Activated CD8-positive, alpha-beta memory T cell treated with anti-CD3 and anti-CD28 coated beads for 4 hours (primary cell): ENCODE measurements at places on chromosomes 6 and 20.

DNA sequence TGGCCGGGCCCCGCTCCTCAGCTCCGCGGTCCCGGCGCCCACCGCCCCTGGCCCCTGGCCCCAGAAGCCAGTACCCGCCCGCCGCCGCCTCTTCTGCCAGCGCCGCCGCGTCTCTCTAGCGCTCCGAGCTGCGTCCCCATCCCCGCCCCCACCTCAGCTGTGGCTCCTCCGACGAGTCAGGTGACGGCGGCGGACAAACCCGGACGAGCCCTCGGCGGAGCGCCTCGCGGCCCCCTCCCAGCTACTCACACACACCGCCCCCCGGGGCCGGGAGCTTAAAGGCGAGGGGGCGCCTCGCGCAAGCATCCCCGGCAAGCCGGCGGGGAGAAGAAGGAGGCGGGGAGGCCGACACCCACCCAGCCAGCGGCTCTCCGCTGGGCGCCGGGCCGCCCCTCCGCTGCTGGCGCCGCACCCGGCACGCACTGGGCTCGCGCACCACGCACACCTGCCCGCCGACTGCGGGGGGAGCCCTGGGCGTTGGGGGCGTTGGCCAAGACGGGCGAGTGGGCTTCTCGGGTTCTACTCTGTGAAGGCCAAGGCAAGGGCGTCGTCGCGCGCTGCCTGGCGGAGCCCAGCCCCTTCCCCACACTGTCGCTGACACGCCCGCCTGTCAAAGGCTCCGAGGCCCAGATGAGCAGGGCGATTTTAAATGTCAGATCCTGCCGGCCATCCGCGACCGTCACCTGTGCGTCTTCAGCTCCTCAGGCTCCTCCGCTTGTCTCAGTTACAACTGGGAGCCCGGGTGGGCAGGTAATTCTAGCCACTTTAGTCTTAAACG is at the start of gene SNAP91:
TSS of gene SNAP91 (minus strand) at position 132 of the 778 bp plus-strand sequence. CDS start 1,174 bp downstream, outside the sequence.
- no peak for DNase-seq

DNA sequence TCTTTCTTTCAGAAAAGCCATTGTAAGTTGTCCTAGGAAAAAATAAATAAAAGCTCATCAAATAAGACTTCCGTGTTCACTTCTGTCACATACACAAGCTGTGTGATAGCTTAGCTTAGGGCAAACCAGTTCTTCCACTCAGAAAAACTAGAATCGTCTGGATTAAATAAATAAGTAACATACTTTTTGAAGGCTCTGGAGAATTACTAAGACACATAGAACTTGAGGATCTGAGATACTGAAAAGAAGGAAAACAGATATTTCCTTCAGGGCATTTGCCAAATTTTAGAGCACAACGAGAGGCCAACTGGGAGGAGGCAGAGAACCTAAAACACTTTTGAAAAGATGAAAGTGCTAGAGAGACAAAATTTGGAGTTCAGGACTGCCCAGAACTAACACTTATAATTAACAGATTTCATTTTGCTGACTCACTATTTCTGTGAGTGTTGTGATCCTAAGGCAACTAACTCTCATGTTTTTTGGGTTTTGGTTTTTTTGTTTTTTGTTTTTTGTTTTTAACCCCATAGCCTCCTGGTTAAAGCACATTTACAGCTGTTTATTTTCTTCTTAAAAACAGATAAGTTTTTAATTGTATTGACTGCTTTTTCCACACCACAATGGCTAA is 38.7 kb upstream of the THEMIS start:
- DNase-seq = no peak

DNA sequence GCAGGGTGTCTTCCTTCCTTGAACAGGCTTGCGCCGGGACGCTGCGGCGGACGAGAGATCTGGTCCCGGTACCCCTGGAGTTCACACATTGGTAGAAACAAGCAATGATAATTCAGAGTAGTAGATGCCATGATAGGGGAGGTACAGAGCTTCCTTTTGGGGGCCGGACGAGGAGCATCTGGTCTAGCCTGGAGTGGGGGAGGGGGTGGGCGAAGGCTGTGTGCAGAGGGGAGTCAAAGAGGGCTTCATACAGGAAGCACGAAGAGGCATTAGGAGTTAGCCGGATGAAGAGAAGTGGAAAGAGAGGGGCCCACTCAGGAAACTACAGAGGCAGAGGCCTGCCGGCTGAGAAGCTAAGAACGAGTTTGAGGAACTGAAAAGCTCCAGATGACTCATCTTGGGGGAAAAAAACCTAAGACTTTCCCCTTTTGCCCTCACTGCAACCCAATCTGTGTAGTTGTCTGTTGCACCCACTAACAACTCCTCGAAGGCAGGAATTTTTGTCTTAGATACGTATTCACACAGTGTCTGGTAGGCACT is 611 bp downstream of the CNPY3 start:
- DNase-seq = peak; percentile 25

- no peak for DNase-seq
Measured at GRCh38 chr20:24131281-24131680, 142.7 kb upstream of the GGTLC1 start.
